Stimulated activated naive B cell treated with anti-CD40 and anti-IgM and Interleukin-4, amounts not matched to agents 10 μg/mL and 1 μg/mL and 100 μg/mL, for 72 hours (primary cell): ENCODE measurements at places on chromosomes 7 and 10.

DNA sequence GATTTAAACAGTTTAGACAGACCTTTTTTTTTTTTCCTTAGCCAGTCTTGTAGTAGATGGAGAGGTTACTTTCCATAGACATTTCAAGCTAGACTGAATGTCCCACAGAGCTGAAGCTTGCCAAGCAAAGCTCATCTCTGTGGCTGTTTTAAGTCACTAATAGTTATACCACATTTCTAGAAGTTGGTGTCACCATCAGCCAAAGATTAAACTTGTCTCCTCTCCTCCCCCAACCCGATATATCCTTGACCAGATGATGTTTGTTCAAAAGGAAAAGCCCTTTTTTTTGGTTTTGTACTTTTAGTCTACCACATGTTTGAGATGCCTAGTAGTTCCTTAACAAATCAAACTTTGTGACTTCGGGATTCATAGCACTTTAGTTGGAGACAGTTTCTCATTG, 66.1 kb downstream of the ADD3 start:
- DNase-seq: no peak

DNA sequence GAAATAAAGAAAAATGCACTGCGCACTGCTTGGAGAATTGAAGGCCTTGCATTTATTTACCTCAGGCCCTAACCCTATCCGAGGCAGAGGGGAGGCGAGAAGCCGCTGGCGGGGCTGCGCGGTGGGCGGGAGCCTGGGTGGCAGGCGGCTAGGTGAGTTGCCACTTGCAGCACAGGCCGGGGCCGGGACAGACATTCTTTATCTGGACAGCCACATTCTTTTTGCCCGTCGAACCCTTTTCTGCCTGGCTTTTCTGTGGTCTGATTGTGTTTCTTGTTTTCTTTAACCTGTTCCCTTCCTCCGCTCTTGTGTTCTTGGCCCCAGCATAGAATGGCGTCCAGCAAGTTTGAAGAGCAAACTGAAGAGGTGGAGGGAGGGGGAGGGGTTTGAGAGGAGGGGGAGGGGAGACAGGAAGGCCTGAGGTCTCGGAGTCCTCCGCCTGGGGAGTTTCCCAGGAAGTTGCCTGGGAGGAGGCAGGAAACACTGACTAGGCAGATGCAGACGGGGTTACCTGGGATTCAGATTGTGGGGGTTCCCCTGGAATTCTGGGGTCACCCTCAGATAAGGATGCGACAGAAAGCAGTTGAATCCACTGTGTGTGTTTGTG, 5.1 kb downstream of the SHH start:
- no peak for DNase-seq

GRCh38 chr7:112358513-112358912, 91.7 kb upstream of the IFRD1 start:
- DNase-seq: no peak

DNA sequence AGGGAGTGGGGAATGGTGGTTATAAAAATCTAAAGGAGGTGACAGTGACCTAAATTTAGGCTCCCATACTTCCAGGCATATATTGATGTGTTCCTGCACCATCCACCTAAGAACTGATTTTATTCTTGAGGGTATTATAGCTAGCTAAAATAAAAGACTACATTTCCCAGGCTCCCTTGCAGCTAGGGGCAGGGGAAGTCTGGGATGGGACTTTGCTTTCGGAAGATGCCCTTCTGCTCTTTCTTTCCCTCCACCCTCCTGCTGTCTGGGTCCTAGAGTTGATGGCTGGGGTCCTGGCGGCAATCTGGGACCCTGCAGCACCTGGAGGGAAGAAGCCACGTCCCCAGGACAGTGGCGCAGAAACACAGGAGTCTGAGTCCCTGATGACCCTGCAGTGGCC, 53.8 kb upstream of the SAMD8 start:
- DNase-seq: no peak

DNA sequence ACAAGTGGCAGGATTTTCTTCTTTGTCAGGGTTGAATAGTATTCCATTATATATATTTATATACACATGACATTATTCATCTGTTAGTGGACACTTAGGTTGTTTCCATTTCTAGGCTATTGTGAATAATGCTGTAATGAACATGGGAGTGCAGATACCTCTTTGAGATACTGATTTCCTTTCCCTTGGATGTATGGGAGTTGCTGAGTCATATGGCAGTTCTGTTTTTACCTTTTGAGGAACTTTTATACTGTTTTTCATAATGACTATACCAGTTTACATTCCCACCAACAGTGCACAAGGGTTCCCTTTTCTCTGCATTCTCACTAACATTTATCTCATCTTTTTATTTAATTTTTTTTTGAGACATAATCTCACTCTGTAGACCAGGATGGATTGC, 1.8 kb upstream of the CLCN1 start:
- DNase-seq: no peak
